ENCODE measurements at places on chromosomes 12 and 14.

DNA sequence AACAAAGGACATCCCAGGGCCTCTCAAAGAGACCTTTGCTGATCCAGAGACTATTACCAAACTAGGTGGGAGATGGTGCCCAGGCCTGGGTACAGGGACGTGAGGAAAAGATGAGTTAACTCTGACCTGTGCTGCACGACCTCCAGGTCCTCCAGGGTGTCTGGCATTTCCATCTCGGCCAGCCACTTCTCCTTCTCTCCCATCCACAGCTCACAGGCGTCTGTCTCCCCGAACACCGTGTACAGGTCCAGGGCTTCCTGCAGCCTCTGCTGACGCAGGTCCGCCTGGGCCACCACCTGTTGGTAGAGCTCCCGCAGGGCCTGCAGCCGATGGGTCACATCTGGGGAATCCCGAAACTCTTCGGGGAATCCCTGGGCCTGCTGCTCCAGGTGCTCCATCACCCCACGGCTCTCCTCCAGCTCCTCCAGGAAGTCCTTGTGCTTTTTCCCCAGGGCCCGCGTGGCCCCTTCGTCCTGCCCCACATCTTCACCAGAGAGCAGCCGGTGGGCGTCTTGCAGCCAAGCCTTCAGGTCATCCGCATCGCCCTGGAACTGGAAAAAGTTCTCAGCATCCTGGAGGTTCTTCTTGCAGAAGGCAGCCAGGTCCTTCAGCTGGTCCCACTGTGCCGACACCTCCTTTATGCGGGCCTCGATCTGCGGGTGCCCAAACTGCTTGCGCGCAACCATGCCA, 86.7 kb downstream of the SPTB start:
- DNase-seq, result no peak

DNA sequence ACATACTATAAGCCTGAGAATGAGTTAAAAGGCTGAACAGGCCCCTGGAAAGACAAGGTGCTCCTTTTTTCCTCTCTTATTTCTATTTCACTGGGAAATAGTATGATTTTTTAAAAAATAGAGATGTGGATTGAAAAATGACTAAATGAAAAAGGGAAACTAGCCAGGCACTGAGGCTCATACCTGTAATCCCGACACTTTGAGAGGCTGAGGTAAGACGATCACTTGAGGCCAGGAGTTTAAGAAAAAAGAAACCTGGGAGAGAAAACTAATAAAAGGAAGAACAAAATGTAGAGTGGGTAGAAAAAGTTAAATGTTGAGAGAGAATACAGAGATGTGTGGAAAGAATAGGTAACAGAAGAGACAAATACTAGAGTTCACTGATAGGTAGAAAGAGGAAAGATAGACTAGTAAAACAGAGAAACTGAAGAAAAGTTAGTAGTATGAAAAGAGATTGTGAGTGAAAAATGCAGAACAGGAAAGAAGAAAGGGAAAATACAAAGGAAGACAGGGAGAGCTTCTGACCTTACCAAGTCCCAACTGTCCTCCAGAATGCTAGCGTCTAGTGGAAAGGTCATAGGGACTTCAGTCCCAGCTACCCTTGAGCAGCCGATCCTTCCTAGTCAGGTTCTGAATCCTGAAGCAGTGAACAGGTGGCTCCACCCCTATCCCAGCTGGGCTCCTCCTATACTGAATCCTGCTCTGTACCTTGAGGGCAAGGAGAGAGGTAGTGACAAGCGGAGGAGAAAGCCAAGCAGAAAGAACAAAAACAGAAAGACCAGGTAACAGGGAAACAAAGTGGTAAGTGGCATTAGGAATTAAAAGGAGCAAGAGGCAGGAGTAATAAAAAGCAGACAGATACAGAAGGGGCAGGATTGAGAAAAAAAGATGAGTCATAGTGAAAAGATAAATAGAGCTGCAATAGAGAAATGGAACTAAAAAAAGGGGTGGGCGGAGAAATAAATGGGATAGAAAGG, 7.3 kb downstream of the TMEM116 start:
- peak; percentile 40 for DNase-seq

DNA sequence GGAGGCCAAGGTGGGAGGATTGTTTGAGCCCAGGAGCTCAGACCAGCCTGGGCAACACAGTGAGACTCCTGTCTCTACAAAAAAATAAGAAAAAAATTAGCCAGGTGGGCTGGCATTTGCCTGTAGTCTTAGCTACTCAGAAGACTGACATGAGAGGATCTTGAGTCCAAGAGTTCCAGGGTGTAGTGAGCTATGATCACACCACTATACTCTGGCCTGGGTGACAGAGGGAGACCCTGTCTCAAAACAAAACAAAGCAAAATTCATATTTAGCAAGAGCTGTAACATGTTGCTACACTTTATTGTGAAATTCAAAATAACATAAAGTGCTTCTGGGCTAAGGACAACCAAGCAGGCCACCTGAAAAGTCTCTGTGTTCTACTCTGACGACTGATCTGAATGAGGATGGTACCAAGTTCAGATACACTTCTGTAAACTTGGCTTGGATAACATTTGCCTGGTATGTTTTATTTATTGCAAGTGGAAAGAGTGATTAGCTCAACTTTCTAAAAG, 11.6 kb upstream of the STRN3 start:
- DNase-seq, result peak; percentile 35

DNA sequence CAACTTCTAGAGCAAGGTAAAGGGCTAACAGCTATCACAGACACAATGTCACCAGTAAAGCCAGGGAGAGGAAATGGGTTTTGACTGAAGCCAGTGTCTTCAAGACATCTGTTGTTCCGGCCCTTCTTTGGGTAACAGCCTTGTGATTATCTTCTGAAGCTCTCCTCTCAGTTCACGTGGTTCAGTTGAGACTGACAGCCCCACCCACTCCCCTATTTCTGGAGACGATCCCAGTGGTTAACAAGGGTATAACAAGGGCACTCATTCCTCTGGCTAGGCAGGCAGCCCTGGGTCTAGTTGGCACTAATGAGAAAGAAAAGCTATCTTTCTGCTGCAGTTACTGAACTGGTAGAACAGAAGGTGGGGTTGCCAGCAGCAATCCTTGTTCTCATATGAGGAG, 6.9 kb downstream of the GNPTAB start:
- peak; percentile 65 for DNase-seq

DNA sequence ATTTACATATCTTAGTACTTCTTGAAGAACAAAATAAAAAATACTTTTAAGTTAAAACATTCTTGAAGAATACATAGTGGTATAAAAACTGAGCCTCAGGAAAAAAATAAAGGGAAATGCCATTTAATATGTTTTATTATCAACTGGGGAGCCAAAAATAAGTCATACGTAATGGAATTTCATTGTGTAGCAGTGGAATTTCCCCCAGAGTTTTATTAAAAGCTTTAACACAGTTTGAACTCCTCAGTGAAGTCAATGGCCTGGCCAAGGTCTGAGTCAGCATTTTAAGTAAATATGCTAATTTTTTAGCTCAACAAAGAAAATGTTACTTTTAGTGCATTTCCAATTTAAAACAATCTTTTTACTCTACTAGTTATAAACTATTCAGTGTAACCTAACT, 350.1 kb upstream of the ATP2B1 start:
- peak; percentile 30 for DNase-seq

DNA sequence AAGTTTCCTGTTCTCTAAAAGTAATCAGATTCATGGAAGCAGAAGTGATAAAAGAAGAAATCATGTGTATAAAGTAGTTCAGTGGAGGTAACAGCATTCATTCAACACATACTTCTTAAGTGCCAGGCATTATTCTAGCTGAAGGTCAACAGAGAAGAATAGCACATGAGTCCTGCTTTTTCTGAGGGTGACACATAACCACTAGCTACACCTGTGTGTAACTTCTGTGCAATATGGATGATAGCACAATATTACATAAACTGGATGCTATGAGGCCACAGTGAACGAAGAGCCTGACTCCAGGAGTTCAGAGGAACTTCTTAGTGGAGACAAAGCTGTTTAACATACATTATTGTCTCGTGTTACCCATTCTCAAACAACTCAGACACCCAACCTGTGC, 114.3 kb upstream of the PCED1B start:
- no peak for DNase-seq

DNA sequence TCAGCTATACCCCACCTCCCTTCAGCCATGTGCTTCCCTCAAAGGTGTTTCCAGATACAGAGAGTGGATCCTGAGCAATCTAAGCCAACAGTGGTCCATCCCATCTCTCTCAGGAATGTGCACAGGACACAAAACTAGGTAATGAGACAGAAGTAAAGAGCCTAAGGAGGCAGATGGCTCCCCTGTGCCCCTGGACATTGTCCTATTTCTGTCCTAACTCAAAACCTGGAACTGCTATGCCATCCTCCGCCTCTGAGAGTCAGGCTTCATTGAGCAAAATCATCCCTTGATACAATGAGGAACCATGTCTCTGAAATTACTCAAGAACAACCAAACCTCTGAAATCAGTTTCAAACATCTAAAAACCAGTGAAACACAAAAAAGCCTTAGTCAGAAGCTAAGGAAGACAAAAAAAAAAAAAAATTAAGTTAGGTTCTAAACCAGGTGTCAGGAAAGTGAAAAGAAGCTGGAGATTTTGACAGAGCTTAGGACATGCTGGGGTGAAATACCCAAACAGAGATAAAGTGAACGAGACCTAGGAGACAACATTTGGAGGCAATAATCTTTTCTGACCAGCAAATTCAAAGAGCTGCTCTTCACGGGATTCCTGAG, 200.3 kb upstream of the PLEKHG7 start:
- DNase-seq, result peak; percentile 24

- peak; percentile 98 for DNase-seq
These were observed at the start of gene CTDSP2 for GRCh38 chr12:57846577-57847319. Gene CTDSP2, minus strand, starts transcription at chr12:57846729. Its CDS starts 294 bp downstream, at chr12:57846435.

- DNase-seq, result no peak
These were observed 147.1 kb downstream of the VRK1 start for GRCh38 chr14:96944297-96944696.

- DNase-seq, result no peak
These were observed 5.8 kb upstream of the HOXC12 start for GRCh38 chr12:53948650-53949593.
